Esophagus muscularis mucosa (tissue), 4 donors: ENCODE measurements at places on chromosomes 1 and 21.
A peak's percentile ranks its signal among the peaks of the same experiment; 100 is the strongest.

DNA sequence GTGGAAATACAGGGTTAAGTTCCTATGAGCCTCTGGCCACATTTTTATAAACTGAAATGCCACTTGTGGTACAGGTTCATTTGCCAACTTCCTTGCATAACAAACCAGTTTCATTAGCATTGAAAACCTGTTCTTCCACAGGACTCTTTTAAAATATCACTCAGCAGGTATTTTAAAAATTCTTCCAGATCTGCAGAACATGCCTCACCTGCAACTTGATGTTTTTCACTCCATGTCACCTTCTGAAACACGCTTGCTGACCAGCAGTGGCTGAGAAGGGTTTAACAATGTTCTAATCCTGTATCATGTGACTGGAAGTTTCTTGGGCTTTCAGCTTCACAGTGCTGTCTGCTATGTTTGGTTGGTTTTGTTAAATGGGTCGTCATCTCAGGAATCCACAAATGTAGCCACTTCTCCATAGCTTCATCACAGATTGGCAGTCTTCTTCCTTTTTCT, 17.6 kb upstream of the CBR3 start:
- no peak for DNase-seq

GRCh38 chr1:239918634-239919033, 173.0 kb upstream of the FMN2 start:
- peak; percentile 26 for DNase-seq

DNA sequence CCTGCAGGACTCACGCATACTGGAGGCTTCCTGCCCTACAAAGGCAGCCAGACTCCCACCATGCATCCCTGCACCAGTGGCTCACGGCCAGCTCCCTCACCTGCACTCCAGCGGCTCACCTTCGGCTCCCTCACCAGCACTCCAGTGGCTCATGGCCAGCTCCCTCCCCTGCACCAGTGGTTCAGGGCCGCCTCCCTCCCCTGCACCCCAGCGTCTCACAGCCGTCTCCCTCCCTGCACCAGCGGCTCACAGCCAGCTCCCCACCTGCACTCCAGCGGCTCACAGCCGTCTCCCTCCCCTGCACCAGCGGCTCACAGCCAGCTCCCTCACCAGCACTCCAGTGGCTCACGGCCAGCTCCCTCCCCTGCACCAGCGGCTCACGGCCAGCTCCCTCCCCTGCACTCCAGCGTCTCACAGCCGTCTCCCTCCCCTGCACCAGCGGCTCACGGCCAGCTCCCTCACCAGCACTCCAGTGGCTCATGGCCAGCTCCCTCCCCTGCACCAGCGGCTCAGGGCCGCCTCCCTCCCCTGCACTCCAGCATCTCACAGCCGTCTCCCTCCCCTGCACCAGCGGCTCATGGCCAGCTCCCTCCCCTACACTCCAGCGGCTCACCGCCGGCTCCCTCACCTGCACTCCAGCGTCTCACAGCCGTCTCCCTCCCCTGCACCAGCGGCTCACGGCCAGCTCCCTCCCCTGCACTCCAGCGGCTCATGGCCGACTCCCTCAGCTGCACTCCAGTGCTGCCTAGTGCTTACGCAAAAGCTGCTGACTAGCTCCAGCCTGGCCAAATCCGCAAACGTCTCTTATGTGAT, 324.5 kb downstream of the NPHP4 start:
- no peak for DNase-seq

- DNase-seq, result no peak
Observed at GRCh38 chr1:29457496-29458368, 221.4 kb downstream of the PTPRU start.

GRCh38 chr1:234324821-234325220, 48.4 kb upstream of the COA6 start:
- no peak for DNase-seq

- DNase-seq, result no peak
Observed at GRCh38 chr1:104132382-104132973, 382.8 kb downstream of the AMY1C start.

GRCh38 chr21:46613391-46613790, 8.5 kb upstream of the S100B start:
- DNase-seq, result no peak

DNA sequence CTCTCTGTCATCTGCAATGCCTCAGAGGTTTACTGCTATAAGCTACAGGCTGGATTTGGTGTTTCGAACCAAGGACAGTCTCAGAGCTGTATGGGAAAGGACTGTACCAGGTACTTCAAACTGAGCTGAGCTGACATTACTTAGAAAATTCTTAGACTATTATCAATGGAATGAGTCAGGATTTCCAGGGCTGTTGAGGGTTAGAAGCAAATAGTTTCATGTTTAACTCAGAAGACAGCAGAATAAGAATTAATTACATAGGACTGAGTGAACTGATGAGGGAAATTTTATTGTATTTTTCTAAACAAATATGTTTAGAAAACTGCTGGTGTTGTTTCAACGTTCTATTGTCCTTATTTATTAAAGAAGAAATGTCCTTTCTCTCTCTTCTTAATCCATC, 74.3 kb upstream of the CAPZB start:
- DNase-seq, result no peak
